ENCODE measurements at places on chromosomes 2 and 18.

GRCh38 chr2:204732019-204732418 is 186.7 kb downstream of the PARD3B start:
- DNase-seq = no peak

DNA sequence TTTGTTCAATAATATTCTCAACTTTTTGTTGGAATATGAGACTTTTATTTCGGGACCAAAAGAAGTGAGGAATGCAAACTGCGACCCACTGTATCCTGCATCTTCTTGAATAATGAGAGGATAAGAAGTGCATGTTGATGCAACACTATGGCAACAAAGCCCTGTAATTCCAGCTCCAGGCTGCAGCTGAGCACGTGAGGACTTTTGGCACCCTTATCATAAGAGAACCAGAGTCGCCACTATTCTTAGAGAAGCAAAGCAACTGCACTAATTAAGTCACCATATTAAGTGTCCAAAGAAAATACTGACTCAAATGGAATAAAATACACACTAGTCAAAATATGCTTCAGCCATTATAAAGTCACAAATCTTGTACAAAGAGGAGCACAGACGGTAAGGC is 65.8 kb downstream of the FAM210A start:
- no peak for DNase-seq

GRCh38 chr2:162629085-162629484 is 209.5 kb downstream of the KCNH7 start:
- DNase-seq = no peak

GRCh38 chr2:66134138-66134701 is 300.7 kb upstream of the MEIS1 start:
- no peak for DNase-seq

DNA sequence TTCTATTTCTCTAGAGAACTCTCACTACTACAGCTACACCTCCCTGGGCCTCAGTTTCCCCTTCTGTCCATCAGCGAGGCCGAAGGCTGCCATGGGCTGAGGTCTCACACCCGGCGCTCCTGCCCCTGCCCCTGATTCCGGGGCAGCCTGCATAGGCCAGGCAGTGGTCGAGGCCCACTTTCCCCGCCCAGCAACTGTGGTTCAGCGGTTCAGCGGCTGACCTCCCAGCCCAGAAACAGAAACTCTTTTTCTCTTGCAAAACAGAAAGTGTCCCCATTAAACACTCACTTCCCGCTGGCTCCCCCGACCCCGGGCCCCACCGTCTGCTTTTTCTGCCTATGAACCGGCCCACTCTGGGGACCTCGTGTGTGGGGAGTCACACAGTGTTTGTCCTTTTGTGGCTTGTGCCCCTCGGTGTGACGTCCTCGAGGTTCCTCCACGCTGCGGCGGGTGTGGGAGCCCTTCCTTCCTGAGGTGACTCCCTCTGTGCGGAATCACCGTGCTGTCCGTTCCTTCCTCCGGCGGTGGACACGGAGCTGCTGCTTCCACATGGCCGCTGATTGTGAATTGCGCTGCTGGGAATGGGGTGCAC is 16.0 kb downstream of the PDCD1 start:
- DNase-seq = no peak
